ENCODE measurements at places on chromosomes 7 and 10. TPM values are rescaled to one million over a fixed set of nuclear protein-coding genes. Genes with fewer than 3 reads are reported as not detected.
A peak's percentile ranks its signal among the peaks of the same experiment; 100 is the strongest.

DNA sequence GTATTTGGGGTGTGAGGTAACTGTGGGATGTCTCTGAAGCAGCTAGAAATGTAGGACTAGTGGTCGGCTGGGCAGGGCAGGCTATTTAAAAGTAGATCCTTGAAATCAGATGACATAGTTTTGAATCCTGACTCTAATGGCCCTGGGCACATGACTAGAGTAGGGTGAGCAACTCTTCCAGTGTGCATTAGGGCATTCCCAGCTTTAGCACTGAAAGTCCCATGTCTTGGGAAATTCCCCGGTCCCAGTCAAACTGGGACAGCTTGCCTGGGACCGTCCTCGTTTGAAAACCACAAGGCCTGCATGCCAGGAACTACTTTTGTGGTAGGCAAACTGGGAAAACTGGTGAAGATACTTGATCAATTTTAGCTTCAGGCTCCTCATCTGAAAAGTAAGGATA lies 255.3 kb downstream of the PTEN start:
- no peak for DNase-seq
- no peaks in the 10 kb centered on the region for H3K36me3 ChIP-seq
- H3K4me1 ChIP-seq, result 0 out of 2 replicates have a peak, but pooled peaks cover 2% of the 10 kb centered on the region
- H3K27me3 ChIP-seq, result no peaks in the 10 kb centered on the region

GRCh38 chr7:64884913-64885370 lies 18.1 kb upstream of the ZNF273 start:
- no peak overlapping the region for H3K27ac ChIP-seq
- peak; percentile 15 for DNase-seq

DNA sequence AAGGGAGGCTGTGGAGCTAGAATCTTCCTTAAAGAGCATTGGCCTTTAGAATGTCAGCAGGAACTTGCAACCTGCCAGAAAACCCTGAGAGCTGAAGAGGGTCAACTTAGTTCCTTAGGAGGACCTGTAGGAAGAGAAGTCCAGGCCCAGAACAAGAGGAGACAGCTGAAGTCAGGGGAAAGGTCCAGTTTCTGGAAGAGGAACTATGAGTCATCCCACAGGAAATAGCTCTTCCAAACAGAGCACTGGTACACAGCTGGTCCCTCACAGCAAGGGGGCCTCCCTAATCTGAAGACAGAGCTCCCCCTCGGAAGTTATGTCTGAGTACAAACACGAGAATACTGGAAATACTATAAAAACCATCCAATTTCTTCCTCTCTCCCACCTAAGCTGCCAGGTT lies 98.9 kb downstream of the HERPUD2 start:
- H3K4me3 ChIP-seq, result no peak overlapping the region
- H3K4me1 ChIP-seq, result no peaks in the 10 kb centered on the region
- no peak overlapping the region for H3K27ac ChIP-seq
- no peaks in the 10 kb centered on the region for H3K27me3 ChIP-seq
- H3K36me3 ChIP-seq, result no peaks in the 10 kb centered on the region
- DNase-seq, result no peak

GRCh38 chr7:34048445-34048844 lies 143.1 kb downstream of the BMPER start:
- H3K4me3 ChIP-seq, result no peak overlapping the region
- no peaks in the 10 kb centered on the region for H3K27me3 ChIP-seq
- H3K36me3 ChIP-seq, result no peaks in the 10 kb centered on the region
- DNase-seq, result no peak

DNA sequence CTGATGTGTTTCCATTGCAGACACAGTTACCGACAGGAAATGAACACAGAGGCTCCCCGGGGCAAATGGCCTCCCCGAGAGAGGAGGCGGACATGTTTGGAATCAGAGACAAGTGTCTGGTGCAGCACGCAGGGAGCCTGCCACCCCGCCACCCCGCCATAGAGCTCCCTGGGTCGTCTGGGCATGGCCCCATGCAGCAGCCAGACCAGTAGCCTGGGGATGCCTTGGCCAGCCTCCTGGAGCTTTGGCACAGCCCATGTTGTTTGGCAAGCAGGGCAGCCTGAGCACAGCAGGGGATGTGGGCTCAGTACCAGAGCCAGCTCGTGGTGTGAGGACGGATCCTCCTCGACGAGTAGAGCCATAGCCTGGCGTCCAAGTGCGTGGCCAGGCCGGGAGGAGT lies 80.8 kb downstream of the NKX6-2 start:
- peaks cover 22% of the 10 kb centered on the region for H3K36me3 ChIP-seq
- H3K27ac ChIP-seq, result no peak overlapping the region
- DNase-seq, result peak; percentile 20
- H3K4me3 ChIP-seq, result no peak overlapping the region
- H3K4me1 ChIP-seq, result no peaks in the 10 kb centered on the region

GRCh38 chr7:65373608-65374351 lies at the start of gene ZNF92:
Gene ZNF92, plus strand, starts transcription at chr7:65373855. Its CDS starts 143 bp downstream, at chr7:65373998.
- peak within 1 kb of the TSS; percentile 98 for H3K4me3 ChIP-seq
- peaks cover 25% of the 10 kb centered on the region for H3K36me3 ChIP-seq
- H3K4me1 ChIP-seq, result no peaks in the 10 kb centered on the region
- H3K27me3 ChIP-seq, result no peaks in the 10 kb centered on the region
- peak; percentile 99 for DNase-seq

DNA sequence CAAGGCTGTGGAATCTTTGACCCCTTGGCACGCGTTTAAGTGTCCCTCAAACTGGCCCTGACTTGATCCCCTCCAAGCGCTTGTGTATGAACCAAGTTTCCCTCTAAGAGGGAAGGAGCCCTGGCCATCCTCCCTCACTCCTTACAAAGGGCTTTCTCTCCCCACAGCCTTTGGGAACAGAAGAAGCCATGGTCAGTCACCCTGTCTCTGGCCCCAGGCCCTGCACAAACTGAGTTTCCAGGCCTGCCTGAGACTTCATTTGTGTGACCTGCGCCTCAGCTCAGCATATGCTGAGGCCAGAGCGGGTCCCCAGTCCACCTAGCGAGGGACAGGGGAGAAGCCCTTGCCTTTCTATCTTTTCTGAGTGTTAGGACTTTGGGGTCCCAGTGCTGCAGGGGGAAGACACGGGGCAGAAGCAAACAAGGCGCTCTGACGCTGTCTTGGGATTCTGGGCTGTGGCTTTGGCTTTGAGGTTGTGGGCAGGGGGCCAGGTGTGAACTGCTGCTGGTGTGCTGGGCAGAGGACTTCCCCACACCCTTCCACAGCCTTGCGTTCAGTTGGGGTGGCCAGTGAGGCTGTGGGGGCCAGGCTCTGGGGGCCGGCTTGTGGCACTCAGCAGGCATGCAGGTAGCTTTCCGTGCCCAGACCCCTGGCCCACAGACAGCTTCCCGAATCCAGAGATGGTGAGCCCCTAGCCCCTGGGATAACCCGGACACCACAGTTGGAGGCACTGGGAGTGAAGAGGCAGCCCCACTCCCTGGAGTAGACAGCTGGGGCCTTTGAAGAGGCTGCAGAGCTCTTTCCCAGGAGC lies 1.5 kb downstream of the RET start:
- DNase-seq, result no peak
- H3K27ac ChIP-seq, result no peak overlapping the region
- H3K4me1 ChIP-seq, result no peaks in the 10 kb centered on the region
- H3K27me3 ChIP-seq, result peaks cover 20% of the 10 kb centered on the region
- H3K36me3 ChIP-seq, result no peaks in the 10 kb centered on the region

DNA sequence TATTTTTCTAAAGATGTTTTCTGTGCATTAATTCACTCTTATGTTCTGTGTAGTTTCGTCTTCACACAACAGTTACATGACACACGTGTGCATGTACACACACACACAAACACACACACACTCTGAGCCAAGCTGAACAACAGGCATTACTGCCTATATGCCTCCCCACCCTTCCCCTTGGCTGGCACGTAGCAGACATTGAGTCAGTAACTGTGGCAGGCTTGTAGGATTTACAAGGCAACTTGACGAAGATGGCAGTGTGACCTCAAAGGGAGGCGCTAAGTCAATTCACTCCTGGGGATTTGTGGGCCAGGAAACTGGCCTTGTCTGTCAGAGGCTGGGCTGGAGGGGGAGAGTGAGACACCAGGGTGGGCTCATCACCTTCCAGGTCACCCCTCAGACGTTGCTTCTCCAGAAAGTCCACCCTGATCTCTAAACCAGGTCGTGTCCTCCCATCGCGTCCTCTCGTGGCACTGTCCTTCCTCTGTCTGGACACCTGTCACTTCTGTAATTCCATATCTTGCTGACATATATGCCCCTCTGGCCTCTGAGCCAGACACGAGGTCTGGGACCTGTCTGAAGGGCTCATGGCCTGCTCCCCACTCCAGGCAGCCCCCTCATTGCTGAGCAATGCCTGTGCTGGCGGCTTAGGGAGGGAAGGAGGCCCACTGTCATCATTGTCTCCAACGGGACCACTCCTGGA lies 41.1 kb upstream of the INPP5A start:
- no peaks in the 10 kb centered on the region for H3K36me3 ChIP-seq
- H3K4me1 ChIP-seq, result no peaks in the 10 kb centered on the region
- peak; percentile 9 for DNase-seq
- no peaks in the 10 kb centered on the region for H3K27me3 ChIP-seq

DNA sequence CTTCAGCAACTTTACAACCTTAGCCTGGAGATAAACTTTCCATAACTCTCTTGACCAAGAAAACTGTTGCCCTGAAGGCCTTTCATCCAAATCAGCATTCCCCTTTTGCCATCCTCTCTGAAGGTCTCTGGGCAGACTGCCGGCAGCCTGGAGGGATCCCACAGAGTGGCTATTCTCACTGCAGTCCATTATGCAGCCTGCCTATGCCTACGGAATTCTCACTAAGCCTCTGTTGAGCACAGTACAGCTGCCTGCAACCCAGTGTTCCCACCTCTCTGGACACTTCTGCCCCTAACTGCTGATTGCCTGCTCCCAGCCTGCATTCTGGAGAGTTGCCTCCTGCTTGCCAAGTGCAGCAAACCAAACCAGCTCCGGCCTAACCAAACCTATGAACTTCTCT lies 548.9 kb upstream of the STEAP1 start:
- no peak overlapping the region for H3K4me3 ChIP-seq
- H3K27ac ChIP-seq, result no peak overlapping the region
- peak; percentile 24 for DNase-seq
- H3K27me3 ChIP-seq, result no peaks in the 10 kb centered on the region

DNA sequence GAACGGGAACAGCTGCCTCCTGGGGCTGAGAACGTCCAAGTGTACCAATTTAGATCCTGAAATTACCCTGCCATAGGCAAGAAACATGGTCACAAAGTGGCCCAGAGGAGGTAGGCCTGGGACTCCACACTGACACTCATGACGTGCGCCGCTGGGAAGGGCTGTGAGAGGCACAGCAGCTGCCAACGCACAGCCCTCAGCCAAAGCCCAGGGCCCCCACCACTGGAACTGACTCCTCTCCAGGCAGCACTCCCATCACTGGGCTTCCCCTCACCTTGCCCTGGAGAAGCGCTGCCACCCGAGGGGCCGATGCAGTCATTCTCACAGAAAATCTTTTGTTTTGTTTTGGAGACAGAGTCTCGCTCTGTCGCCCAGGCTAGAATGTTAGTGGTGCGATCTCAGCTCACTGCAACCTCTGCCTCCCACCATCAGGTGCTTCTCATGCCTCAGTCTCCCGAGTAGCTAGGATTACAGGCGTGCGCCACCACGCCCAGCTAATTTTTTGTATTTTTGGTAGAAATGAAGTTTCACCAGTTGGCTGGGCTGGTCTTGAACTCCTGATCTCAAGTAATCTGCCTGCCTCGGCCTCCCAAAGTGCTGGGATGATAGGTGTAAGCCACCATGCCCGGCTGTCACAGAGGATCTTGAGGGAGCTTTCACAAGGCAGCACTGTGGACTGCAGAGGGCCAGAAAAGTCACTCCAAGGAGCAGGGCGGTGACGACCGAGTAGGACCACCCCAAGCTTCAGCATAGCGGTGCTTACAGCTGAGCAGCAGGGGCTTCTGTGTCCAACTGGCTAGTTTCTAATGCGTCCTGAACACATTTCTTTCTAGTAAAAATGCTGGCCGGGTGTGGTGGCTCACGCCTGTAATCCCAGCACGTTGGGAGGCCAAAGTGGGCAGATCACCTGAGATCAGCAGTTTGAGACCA lies 13.5 kb downstream of the GUSB start:
- peaks cover 44% of the 10 kb centered on the region for H3K36me3 ChIP-seq
- no peaks in the 10 kb centered on the region for H3K27me3 ChIP-seq
- no peak overlapping the region for H3K4me3 ChIP-seq
- no peaks in the 10 kb centered on the region for H3K4me1 ChIP-seq

- H3K4me3 ChIP-seq, result no peak overlapping the region
- no peaks in the 10 kb centered on the region for H3K27me3 ChIP-seq
- no peak overlapping the region for H3K27ac ChIP-seq
- no peaks in the 10 kb centered on the region for H3K36me3 ChIP-seq
- H3K4me1 ChIP-seq, result no peaks in the 10 kb centered on the region
These were observed 438.6 kb downstream of the TNS3 start for GRCh38 chr7:47143339-47143738.

DNA sequence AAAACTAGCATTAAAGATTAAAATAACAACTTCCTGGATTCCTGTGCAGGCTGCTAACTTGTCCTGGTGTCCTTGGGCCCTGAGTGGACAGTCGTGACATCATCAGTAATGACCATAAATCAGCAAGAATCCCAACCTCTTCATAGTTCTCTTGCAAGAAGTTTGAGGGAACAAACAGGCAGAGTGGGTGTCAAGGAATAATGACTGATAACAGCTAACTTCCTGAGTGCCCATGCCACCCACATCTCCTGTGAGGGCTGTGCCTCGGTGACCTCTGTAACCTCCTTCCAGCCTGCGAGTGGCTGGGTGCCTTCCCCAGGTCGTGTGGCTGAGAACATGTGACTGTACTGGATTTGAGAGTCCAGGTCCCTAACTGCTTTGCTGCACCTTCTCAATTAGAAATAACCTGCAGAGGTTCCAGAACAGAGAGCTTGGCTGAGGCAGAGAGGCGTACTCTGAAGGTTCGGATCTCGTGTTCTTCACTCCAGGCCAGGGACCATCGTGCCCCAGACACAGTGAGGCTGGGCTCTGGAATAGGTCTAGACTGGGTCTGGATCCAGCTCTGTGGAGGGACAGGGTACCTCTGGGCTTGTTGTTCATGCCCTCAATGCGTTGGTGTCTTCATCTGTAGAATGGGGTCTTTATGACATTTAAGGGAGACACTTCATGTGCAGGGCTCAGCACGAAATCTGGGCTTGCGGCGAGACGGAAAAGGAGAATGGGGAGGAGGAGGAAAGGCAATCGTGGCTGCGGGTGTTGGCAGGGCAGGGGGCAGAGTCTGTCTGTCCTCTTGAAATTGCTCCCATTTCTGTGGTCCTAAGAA lies 313.1 kb upstream of the ZNF32 start:
- no peaks in the 10 kb centered on the region for H3K27me3 ChIP-seq
- H3K4me3 ChIP-seq, result no peak overlapping the region
- DNase-seq, result no peak
- H3K36me3 ChIP-seq, result no peaks in the 10 kb centered on the region

- peak overlapping the region; percentile 96 for H3K4me3 ChIP-seq
- H3K4me1 ChIP-seq, result no peaks in the 10 kb centered on the region
- peak; percentile 97 for DNase-seq
- H3K27ac ChIP-seq, result peak overlapping the region; percentile 79
- no peaks in the 10 kb centered on the region for H3K27me3 ChIP-seq
- H3K36me3 ChIP-seq, result no peaks in the 10 kb centered on the region
These were observed 582 bp downstream of the HBP1 start for GRCh38 chr7:107169120-107170050.

The CFAP46 gene
- total RNA-seq, result 3.1 TPM

The CACNA2D1 gene
- 36.2 TPM for total RNA-seq

The PON3 gene
- not detected for total RNA-seq

The SP8 gene
- total RNA-seq, result 3.5 TPM

The PALD1 gene
- 21.6 TPM for total RNA-seq

The CCDC126 gene
- total RNA-seq, result 2.1 TPM

The PARD3 gene
- total RNA-seq, result 47.2 TPM
